ENCODE measurements at places on chromosomes 13 and 19.
A peak's percentile ranks its signal among the peaks of the same experiment; 100 is the strongest.

DNA sequence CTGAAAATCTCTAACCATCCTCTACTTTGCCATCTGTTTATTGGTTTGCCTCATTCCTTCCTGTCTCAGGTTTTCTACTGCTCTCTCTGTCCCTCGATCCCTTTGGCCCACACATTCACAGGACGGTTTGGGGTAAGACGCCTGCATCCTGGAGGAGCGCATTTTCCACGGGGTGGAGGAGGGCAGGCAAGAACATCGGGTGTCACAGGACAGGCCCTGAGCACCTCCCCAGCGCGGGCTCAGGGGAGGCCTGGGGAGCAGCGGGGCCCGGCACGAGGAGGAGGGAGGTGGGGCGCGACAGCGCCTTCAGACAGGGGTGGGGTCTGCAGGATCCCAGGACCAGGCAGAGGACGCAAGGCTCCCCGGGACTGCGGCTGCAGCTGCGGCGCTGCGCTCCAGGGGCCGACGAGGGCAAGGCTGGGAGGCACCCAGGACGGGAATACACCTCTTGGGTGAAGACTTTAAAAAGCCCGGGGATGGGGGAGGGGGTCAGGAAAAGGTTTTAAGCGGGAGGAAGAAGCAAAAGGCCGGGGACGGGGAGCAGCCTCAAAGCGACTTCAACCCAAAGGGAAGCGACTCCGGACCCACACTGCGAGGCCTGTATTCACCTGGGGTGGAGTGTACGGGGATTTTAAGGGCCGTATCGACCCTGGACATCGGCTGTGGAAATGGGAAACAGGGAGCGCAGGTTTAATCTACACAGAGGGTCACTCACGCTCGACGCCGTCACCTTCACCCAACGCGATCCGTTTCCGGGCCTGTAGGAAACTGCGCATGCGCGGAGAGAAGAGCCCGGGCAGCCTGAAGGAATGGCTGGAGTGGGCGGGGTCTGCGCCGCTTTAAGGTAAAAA is at the start of gene ZNF415:
TSS of gene ZNF415 (minus strand) at position 770 of the 851 bp plus-strand sequence. CDS start 10,234 bp downstream, outside the sequence.
- peak; percentile 73 for DNase-seq

DNA sequence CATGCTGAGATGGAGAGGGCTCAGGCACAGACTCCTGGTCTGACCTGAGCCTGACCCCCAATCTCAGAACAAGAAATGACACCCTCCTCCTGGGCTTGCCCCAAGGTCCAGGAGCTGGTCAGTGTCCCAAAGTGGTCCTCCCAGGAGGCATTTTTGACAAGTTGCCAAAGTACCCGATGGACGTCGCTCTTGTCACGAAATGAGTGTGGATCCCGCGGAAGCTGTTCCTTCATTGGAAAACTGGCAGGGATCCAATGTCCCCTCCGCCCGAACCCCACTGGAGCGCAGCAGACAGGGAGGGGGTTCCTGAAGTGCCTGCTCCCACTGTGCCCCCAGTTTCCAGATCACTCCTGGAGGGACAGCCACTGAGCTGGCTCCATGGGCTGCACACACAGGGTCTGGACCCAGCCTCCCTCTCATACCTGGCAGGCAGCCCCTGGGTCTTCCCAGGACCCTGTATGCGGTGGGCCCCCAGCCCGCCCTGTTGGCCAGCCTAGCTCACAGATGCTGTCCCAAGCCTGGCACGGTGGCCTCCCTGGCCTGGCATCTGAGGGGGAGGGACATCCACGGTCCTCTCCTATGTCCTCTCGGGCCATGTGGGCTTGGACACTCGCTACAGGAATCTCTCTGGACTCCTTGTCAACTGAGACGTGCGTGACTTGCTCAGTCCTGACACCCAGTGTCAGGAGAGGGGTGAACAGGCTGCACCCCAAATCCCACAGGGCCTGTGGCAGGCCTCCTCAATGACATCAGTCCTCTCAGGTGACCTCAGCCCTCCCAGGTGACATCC is 12.8 kb upstream of the ZNF14 start:
- no peak for DNase-seq

GRCh38 chr19:18252370-18252717 is 21.9 kb downstream of the IQCN start:
- DNase-seq = no peak

DNA sequence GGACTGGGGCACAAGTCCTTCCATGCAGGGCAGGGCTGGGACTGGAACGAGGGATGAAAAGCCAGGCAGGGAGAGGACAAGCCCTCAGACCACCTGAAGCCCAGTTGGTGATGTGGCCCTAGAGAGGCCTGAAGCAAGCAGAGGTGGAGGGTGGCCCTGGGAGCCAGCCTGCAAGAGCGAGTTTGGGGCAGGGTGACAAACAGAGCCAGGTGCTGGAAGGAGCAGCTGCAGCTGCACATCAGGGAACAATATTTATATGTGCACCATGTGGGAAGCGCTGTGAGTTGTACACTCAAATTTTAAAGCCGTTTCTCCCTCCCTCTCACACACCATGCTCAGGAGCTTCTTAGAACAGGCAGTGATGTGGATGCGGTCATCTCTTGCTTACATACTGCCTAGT is 67.8 kb downstream of the FGF9 start:
- DNase-seq = no peak

DNA sequence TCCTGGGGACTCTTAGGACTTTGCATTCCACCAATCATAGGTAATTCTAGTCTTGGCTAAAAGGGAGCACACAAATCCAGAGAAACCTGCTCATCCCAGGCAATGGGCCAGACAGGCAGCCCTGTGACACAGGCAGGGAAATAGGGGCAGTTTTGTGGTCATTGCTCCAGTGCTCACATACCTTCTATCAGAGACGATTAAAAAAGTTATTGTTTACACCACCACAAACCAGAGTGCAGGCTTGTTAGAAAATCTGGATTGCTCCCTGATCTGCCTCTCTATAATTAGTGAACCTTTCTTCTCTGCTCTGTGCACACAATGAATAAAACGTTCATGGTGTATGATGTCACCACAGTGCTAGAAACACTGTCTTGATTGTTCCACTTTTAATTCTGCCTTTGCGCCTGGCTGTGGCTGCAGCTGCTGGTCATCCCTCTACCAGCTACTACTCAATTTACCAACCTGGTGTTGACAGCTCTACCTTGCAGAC is 121.6 kb upstream of the SPATA13 start:
- DNase-seq = no peak

DNA sequence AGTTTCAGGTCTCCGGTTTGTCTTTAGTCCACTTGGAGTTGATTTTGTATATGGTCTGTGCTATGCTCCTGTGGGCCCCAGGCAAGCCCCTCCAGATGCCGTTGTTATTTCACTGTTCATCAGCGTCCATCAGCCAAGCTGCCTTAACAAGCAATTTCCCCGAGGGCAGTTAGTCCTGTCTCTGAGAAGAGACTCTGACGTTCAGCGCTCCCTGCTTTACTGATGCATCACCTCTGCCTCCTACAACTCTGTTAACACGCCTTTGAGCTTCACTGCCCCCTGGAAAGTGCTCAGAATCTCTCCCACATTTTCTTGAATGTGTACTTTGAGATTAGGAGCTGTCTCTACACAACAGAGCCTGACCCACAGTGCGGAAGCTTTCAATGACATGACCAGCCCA is 41.8 kb upstream of the UBAC2 start:
- no peak for DNase-seq

DNA sequence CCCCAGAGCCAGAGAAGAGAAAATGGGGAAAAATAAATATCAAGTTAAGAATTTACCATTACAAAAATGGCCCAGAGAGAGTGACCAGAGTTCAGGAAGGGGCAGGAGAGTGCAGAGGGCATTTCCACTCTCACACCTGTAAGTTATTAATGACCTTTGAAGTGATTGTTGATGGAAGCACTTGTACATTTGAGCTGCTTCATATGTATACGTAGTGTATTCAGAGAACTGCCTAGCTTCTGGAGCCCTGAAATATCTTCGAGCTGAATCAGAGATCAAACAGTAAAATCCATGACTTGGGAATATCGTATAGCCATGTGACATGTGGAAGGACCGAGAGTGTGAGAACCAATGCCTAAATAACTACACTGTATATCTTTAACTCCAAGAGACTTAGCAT is 49.2 kb upstream of the PCCA start:
- no peak for DNase-seq

DNA sequence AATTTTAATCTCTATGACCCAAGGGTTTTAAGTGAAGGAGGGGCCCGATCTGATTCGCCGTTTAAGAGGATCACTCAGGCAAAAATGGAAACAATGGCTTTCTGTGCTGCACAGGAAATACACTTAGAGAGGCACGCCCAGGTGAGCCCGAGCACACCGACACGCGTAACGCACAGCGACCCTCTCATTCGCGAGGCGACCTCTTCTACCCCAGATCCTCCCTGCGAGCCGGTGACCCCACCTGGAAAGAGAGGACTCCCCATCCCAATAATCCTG is 216 bp downstream of the SH2D3A start:
- DNase-seq = no peak

DNA sequence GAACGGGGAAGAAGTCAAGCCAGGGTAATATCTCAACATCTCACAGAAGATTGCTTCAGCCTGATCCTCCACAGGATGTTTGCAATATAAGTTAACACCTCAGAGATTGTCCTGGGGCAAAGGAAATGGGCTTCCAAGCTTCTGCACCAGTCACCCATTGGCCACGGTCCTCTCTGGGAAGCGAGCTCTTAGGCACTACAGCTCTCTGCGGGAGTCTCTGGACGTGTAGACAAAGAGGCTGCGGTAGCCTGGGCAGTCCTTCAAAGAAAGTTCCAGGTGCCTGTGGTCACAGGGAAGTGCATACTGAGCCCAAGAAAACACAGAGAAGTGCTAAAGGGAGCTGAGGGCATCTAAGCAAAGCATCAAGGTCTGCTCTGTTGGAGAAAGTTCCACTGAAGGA is 805.7 kb downstream of the DIAPH3 start:
- no peak for DNase-seq

DNA sequence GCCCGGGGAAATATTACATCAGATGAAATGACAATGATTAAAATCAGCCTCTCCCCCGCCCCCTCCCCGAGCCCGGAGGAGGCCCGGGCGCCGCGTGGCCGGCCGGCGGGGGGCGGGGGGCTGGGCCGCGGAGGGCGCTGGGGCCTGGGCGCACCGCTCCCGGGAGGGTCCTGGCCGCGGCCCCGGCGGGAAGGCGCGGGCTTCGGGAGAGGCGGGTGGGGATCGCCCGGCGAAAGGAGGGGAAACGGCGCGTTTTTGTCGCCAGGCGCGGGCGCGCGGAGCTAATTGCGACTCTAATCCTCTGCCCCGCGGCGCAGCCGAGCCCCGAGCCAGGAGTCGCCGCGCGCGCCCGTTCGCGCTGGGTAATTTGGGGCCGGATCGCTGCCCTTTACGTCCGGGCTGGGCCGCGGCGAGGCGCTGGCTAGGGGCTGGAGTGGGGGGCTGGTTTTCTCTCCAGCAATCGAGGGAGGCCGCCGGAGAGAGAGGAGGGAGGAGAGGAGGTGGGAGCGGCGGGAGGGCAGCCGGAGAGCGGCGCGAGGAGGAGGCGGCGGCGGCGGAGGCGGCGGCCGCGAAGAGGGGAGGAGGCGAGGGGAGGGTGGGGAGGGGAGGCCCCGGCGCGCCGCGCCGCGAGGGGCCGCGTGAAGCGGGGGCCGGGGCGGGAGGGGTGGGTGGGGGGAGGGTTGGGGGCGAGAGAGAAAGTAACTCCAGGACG is at the start of gene KCTD15:
TSS of gene KCTD15 (plus strand) at position 707 of the 712 bp plus-strand sequence. CDS start 3,585 bp downstream, outside the sequence.
- peak; percentile 54 for DNase-seq

DNA sequence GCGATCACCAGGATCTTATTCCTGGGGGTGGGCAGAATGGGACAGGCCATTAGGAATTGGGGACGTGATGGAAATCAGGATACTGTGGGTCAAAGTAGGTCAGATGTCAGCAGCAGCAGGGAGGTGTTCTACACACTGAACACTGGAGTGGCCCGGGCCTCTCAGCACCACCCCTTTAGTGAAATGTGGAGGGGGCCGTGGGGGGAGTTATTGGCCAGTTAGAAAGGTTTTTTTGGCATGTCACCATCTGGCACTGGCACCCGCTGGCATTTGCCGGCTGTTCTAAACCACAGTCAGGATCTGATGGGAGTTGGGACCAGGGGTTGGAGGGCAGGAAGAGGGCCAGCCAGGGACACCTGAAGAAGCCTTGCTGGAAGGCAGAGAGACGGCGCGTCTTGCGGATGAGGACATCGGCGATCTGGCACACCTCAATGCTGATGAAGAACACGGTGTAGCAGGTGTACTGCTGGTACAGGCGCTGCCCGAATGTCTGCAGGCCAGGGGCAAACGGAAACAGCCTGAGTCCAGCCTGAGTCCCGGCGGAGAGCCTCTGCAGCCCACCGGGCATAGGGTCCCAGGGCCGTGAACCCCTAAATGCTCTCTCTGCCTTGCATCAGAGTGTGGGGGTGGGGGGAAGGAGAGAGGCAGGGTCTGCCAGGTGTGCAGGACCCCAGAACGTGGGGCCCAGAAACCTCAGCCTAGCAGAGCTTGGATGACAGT is 5.8 kb downstream of the TMEM147 start:
- no peak for DNase-seq

GRCh38 chr19:28492621-28493020 is 720.3 kb downstream of the UQCRFS1 start:
- no peak for DNase-seq

DNA sequence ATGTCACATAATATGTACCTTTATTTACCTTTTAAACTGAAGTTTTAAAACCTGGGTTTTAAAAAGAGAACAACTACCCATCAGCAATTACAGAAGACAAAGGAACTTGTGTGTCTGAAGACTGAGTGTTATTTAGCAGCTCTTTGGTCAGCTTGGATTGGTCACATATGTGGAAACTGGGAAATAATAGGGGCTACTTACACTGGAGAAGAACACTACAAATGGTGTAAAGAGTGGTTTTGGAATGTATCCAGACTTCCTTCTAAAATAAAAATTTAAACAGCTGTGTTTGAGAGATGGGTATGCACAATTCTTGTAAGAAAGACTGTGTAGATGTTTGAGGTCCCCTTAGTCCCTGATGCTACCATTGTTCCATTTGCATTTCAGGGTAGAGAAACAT is 13.3 kb downstream of the TNFRSF19 start:
- DNase-seq = no peak

GRCh38 chr19:29269641-29270040 is 56.7 kb upstream of the UQCRFS1 start:
- DNase-seq = no peak

Measured in activated naive CD8-positive, alpha-beta T cell treated with anti-CD3 and anti-CD28 coated beads for 36 hours (primary cell).